ENCODE measurements at places on chromosomes 13 and 19.
A peak's percentile ranks its signal among the peaks of the same experiment; 100 is the strongest.

DNA sequence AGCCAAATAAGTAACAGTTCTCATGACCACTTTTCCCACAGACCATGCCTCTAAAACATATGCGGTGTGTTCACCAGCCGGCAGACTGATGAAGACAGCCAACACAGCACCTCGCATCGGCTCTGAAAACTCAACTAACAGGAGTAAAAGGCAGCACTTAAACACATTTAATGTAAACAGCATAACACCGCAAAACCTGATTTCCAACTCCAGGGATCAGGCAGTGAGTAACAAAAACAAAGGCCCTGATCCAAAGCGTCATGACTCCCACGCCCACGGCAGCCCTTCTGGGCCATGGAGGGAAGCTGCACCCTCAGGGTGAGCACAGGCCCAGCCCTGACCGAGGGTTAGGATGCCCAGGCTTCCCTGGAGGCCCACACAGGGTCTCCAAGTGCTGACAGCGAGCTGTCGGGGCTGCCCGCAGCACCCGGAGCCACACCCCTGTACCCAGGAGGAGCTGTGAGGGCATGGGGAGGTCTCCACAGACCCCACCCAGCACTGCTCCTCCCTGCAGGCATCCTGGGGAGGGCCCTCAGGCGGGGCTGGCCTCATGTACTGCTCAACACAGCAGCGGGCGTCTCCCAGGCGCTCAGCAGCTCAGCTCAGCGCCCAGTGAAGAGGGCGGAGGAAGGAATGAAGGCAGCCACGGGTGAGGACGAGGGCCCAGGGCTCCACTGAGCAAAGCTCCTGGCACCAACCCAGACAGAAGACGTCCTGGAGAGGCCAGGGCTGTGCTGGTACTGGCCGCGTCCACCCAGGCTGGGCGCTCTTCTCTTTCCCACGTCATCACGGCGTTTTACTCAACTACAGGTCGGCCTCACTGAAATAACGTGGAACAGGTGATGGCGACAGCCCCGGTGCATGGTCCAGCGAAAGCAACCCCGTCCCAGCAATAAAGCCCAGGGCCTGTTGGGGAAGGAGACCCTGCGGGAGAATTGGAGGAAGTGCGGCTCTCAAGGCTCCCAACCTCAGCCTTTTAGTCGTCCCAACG lies 53.7 kb downstream of the RASA3 start:
- no peak for DNase-seq

- DNase-seq = peak; percentile 7
Observed at GRCh38 chr13:48126944-48127830, 32.3 kb upstream of the MED4 start.

- DNase-seq = no peak
Observed at GRCh38 chr19:56866538-56866937, 26.0 kb upstream of the PEG3 start.

- no peak for DNase-seq
Observed at GRCh38 chr13:62035981-62036380, 620.3 kb upstream of the PCDH20 start.

DNA sequence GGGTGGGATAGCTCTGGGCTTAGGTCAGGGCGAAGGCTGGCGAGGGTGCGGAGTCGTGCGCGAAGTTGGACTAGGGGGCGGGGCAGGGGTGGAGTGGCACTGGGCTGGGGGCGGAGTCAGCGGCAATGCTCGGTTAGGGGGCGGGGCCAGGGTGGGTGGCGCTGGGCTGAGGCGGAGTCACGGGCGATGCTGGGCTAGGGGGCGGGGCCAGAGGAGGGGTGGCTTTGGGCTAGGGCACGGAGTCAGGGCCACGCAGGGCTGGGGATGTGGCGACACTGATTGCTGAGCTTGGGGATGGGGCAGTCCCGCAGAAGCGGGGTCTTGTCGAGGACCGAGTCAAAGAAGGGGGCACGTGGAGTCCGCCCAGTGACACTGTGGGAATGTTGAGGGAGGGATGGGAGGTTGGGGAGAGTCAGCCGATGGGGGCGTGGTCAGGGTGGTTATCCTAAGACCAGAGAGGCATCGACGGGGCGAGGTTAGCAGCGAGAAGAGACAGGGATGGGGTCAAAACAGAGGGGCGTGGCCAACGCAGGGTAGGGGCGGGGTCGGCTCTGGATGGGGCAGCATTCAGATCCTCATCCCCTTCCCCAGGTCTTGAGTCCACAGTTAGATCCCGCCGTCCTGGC lies 8.7 kb downstream of the HOMER3 start:
- DNase-seq = no peak

DNA sequence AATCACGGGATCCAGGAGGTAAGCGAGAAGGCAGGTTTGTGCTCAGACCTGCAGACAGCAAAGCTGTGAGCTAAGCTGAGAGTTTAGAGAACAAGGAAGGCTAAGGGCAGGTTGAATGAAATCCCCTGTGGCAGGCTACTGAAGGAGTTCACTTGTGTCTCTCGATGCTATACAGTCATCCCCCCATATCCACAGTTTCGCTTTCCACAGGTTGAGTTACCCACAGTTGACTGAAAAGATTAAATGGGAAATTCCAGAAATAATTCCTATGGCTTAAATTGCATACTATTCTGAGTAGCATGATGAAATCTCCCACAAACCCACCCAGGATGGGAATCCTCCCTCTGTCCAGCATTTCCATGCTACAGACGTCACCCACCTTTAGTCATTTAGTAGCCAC lies 49.6 kb downstream of the ABCC4 start:
- no peak for DNase-seq

DNA sequence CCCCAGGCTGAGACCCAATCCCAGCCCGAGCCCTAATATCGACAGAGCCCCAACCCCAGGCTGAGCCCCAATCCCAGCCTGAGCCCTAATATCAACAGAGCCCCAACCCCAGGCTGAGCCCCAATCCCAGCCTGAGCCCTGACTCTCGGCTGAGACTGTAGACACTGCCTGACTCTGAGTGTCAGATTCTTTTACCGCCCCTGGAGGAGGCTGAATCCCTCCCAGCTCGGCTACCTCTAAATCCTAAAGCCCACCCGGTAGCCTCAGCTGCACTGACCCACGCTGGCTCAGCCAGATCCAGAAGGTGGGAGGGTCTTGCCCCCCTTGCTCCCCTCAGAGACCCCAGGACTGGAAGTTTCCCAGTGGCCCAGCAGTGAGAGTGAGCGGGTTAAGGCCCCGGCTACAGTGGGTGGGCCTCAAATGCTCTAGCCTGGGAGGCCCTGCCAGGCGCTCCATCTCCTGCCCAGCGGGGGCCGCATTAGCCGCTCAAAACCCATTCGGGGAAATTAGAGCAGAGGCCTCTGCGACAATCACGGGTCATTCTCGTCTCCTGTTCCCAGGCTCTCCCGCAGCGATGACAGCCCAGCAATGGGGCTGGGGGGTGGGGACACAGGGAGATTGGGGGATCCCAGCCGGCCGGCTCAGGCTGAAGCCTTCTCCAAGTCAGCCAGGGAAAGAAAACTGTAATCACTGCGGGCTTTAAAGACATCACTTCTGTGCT lies 43.8 kb downstream of the ZNRF4 start:
- DNase-seq = no peak

GRCh38 chr13:78770601-78771000 lies 111.6 kb upstream of the OBI1 start:
- no peak for DNase-seq

DNA sequence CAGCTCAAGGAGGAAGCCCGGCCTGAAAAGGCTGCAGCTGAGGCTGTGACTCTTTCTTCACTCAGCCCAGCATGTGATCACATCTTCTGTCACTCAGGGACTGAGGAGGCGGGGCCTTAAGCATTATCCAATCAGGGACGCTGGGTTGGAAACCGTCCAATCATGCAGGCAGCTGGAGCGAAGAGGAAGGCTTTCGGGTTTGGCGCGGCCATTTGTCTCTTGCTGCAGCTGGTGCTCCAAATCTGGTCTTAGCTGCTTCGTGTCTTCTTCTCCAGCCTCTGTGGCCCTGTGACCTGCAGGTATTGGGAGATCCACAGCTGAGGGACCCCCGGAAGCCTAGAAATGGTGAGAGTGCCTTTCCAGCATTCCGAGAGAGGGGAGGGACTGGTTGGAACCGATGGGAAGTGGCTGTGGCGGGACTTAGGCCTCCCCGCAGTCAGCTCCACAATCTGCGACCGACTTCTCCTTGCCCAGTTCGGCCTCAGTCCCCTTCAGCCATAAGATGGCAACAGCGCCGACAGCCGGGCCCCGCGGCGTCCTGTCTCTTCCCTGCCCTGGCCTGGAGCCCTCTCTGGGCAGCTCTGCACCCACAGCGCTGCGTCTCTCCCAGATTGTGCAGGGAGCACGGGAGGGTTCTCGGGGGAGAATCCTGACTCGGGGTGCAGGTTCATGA lies at the start of gene ZNF90:
ZNF90 (plus strand) TSS at position 210 of the 673 bp plus-strand sequence; CDS start at position 343, 133 bp downstream.
- DNase-seq = no peak
